ENCODE measurements at places on chromosomes 11 and 22. TPM values are rescaled to one million over a fixed set of nuclear protein-coding genes. Genes with fewer than 3 reads are reported as not detected.

SLC29A2 gene
- polyA plus RNA-seq, result 16.2 TPM

PLEKHB1 gene
- polyA plus RNA-seq, result 1.2 TPM

VSIG10L2 gene
- not detected for polyA plus RNA-seq

OR5B21 gene
- polyA plus RNA-seq, result not detected

DDTL gene
- polyA plus RNA-seq, result 4.6 TPM

PKNOX2 gene
- polyA plus RNA-seq, result 26.4 TPM

SULT4A1 gene
- 3.7 TPM for polyA plus RNA-seq

DNAJB7 gene
- polyA plus RNA-seq, result 0.76 TPM

PRCP gene
- polyA plus RNA-seq, result 105 TPM

SPTBN2 gene
- polyA plus RNA-seq, result 18.6 TPM

JHY gene
- polyA plus RNA-seq, result 1.8 TPM

KIF18A gene
- 5.4 TPM for polyA plus RNA-seq

GRCh38 chr11:20467487-20468185 lies 80.1 kb downstream of the PRMT3 start:
- peak; percentile 7 for DNase-seq

- DNase-seq, result no peak
Measured at GRCh38 chr11:105713696-105714095, 103.8 kb downstream of the GRIA4 start.

- DNase-seq, result no peak
Measured at GRCh38 chr11:10659339-10660216, 34.0 kb downstream of the IRAG1 start.

DNA sequence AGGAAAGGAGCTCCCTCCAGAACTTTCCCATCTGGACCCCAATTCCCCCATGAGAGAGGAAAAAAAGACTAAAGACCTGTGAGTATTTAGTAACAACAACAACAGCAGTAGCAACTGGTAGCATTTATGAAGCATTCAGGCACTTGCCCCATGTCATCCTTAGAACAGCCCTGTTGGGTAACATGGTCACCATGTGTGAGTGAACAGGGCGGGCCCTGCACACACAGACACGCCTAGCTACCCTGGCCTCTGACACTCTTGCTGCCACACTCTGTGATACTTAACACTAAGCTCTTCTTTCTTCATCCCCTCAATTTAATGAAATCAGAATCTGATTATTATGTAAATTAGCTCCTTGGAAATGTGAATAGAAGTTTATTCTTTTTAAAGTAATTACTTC lies 26.1 kb upstream of the SLC25A18 start:
- no peak for DNase-seq

DNA sequence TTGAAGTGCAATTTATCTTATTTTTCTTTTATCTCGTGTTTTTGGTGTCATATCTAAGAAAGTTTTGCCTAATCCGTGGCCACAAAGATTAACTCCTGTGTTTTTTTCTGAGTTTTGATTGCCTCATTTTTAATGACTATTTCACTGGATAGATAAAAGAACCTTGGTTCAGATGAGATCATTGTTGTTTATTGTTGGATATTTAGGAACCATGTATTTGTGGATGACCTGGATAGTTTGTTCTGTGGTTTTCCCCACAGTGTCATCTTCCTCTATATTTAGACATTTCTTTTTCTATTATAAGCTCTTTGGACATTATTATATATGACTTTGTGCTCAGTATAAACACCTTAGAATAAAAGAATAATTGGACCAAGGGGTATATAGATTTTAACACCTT lies 37.2 kb downstream of the PPP6R3 start:
- DNase-seq, result no peak

DNA sequence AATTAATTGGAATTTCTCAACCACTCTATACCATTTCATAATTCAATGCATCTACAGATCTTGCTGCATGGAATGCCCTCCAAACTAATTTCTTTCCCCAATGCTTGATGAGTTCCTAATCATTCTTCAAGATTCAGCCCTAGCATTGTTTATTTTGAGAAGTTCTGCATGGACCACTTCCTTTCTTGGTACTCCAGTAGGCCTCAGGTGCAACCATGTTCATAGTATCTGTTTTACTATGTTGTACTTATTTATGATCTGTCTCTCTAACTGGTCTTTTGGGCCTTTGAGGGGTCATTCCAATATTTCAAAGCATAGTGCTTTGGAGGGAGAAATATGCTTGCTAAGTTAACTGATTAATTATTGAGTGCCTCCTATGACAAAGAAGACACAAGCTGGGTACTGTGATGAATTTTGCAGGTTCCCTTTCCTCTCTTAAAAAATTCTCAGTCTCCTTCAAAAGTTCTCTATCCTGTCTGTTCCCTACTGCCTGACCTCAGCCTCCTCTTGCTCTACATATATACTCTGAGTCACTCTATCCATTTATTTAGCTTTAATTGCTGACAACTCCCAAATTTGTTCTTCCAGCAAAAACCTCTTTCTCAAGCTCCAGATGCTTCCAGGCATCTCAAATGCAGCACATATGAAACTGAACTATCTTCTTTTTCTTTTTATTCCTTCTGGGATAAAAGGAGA lies 9.5 kb downstream of the MRPL17 start:
- DNase-seq, result no peak

DNA sequence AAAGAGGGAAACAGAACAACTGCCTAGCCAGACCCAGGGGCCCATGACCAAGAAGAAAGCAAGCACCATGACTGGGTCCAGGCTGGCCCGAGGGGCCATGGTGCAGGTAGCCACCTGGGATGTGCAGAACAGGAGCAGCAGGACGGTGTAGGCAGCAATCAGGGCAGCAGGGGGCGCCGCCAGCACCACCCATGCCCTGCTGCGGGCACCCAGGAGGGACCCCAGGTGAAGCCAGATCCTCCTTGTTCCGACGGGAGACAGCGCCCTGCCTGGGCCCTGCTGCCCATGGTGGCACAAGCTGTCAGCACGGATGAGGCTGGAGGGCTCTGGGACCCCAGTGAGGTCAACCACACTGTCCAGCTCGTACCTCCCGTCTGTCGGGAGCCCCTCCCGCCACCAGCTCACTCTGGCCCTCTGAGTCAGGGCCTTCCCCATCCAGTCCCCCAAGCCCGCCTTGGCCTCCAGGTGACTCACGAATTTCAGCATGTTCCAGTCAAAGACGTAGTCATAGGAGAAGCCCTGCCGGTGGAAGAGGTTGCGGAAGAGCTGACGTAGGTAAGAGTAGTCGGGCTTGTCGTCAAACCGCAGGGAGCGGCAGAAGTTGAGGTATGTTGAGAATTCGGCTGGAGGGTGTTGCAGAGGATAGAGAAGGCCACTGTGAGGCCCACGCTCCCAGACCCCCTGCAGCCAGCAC lies 18.8 kb downstream of the CSNK1E start:
- DNase-seq, result no peak

GRCh38 chr11:127345819-127346459 lies 345.4 kb upstream of the KIRREL3 start:
- DNase-seq, result peak; percentile 55

- peak; percentile 19 for DNase-seq
Measured at GRCh38 chr22:36977401-36977861, 41.8 kb downstream of the TST start.

- no peak for DNase-seq
Measured at GRCh38 chr22:47859881-47860525, 1097.6 kb downstream of the TBC1D22A start.

GRCh38 chr11:35261197-35261596 lies 122.2 kb downstream of the CD44 start:
- no peak for DNase-seq

- DNase-seq, result peak; percentile 89
Measured at GRCh38 chr11:2724653-2725367, 25.0 kb upstream of the KCNQ1OT1 start.

- no peak for DNase-seq
Measured at GRCh38 chr11:132874638-132875037, 657.7 kb downstream of the OPCML start.

- DNase-seq, result no peak
Measured at GRCh38 chr22:17115945-17116565, 5.1 kb downstream of the TMEM121B start.

GRCh38 chr22:17744430-17744829 lies 29.8 kb downstream of the BID start:
- DNase-seq, result no peak

- DNase-seq, result no peak
Measured at GRCh38 chr22:33194529-33195077, 136.4 kb upstream of the SYN3 start.

DNA sequence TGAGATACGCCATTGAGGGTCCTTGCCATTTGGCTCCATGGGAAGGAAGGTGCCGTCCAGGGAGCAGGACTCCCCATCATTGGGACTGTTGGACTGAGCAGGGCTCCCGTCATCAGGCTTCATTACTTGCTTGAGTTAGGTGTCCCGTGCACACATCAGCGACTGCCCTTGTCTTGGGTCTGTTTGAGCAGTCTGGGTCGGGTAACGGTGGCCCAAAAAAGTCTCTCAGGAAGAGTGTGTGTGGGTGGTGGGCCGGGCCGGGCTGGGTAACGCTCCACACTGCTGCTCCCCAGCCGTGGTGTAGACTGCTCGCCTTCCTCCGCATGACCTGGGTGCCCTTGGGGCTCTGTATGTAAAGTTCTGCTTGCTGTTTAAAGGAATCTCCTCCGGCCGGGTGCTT lies 293.5 kb downstream of the TBC1D22A start:
- no peak for DNase-seq

- DNase-seq, result no peak
Measured at GRCh38 chr11:128367573-128367972, 219.8 kb downstream of the ETS1 start.
